ENCODE measurements at places on chromosomes 2 and 18. TPM values are rescaled to one million over a fixed set of nuclear protein-coding genes. Genes with fewer than 3 reads are reported as not detected.

The NXPH2 gene
- not detected for total RNA-seq

DNA sequence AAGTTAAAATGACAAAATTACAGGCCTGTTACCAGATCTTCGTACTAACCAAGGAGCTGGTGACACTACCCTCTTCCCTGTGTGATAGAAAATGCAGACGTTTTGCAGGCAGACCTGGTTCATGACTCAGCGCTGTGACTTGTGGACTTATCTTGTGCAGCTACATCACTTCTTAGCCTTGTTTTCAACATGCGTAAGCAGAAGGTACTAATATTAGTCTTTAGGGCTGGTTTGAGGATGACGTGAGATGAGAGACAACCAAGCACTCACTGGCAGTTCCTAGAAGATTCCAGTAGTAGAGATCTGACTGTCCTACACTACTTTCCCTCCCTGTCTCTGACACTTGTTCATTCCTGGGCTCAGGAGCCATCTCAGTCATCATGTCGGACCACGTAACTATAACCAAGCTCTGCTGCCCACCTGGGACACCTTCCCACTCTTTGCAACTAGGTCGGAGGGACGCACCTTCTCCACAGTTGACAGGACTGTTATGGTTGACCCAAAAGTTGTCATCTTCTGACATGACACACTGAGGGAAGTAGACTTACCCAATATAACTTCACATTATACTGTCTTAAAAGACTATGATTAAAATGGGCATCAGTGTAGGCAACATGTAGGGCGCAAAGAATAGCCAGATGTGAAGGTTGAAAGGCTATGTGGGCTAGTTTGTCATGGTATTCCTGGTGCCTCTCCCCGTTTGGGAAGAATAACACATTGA lies 64.8 kb downstream of the TNFRSF11A start:
- DNase-seq = no peak

The KRTCAP3 gene
- total RNA-seq = 0.51 TPM

- DNase-seq = peak; percentile 30
Measured at GRCh38 chr2:109210431-109211200, 81.6 kb downstream of the SH3RF3 start.

DNA sequence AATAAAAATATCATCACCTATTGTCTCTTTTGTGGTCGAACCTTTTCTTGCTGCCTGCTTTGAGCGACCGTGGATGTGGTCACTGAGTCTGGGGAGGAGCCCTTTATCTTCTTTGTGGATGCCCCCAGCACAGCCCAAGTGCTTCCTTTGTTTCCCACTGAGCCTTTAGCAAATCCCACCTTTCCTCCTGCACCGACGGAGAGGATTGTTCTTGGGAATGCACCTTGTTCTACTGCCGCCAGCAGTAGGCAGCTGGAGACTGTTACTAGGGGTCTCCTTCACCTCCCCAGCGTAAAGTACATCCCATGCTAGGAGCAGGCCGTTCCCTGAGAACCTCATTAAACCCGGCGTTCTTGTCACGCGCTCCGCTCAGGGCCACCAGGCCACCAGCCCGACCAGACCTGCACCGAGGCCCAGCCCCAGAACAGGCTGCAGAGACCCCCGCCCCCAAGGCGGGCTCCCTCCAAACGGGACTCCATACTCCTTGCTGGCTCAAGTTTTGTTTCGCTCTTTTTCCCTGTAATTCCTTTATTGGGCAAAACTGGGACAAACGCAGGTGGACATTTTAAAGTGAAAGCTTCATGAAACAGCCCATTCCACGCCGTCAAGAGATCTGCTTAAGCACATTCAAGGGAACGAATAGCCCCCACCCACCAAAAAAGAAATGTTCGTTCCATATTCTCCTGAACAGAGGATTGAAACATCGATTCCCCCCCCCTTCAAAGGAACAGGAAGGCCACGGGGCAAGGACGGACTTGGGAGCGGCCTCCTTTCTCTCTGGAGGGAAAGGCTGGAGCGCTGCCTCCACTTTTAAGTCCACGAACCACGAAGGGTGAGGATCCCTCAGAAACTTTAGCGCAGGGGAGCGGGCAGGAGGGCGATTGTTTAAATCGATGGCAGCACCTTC lies 1.1 kb upstream of the MAT2A start:
- DNase-seq = peak; percentile 74

The LRP2 gene
- 0.05 TPM for total RNA-seq

- DNase-seq = no peak
Measured at GRCh38 chr2:195450552-195451113, 206.4 kb upstream of the SLC39A10 start.

The MARS2 gene
- total RNA-seq = 9.4 TPM

The COL4A4 gene
- total RNA-seq = 0.05 TPM

The SAP130 gene
- total RNA-seq = 3.9 TPM

DNA sequence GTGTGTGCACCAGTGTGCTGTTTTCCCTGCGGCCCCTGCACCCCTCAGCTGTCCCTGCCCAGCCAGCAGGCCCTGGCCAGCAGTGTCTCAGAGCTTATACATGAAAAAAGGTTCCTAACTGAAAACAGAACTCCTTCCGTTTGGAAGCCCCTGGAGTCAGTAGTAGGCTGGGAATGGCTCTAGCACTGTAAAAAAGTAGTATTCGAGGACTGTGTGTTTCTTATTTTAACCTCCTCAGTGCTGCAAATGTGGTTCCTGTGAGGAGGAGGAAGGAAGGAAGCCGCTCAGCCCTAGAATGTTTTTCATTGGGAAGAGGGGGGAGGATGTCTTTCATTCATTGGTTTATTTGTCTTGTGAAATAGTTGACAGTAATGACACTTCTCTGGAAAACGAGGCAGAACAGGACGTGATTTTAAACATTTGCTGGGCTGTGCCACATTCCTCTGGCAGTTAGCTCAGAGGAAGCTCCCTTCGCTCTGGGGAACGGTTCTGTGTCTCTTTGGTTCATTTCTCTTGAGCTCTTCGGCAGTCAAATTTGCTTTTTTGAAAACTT lies 103.5 kb downstream of the SPTBN1 start:
- DNase-seq = peak; percentile 88

DNA sequence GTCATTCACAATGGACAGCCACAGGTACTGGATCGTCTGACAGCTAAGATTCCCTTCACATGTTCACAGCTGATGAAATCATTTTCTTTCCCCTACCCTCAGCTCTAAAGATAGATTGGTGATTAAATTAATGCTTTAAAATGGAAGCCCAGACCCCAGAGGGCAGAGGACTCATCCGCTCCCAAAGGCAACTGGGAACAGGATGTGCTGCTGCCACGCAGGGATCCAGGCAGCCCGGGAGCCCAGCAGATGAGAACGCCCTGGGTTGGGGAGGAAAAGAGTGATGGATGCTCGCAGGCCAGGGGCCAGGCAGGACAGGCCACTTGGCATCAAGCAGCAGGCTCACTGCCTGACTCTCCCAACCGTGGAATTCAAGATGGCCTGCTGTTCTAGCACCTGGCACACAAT lies 41.3 kb downstream of the HDHD2 start:
- DNase-seq = no peak

- DNase-seq = no peak
Measured at GRCh38 chr18:77505499-77505898, 255.9 kb downstream of the GALR1 start.

The IL36A gene
- not detected for total RNA-seq

DNA sequence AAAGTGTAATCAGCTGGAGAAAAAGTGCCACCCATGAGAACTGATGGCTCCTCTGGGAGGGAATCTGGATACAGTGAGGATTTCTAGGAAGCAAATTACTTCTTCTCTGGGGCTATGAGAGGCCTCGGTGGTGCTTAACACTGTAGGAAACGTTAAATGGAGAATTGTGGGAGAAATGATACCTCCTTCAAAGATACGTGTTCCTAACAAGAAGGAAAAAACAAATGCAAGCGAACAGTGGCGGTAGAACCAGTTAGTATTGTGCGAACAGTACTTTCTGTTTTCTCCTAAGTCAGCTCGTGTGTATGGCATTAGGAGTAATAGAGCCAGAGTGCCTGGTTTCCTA lies 587 bp upstream of the MTIF2 start:
- peak; percentile 13 for DNase-seq

The KANSL3 gene
- total RNA-seq = 27.7 TPM

DNA sequence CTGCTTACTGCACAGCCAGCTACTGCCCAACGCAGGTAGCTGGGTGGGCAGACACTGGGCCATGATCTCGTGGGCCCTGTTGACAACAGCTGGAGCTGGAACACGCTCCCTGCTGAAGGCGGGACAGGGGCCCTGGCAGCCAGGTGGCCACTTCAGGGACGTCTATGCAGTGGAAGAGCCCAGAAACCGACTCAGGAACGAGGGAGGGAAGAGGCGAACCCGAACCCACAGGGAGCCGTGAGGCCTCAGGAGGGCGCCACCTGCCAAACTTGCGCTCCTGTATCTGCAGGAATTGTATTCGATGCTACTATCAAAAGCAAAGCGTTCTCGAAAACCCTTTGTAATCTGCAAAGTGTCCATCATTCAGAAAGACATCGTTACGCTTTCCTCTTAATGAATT lies 198.4 kb downstream of the EIPR1 start:
- peak; percentile 12 for DNase-seq

GRCh38 chr18:75212751-75213090 lies 2.1 kb downstream of the TSHZ1 start:
- DNase-seq = no peak

GRCh38 chr2:96775160-96775559 lies 14.5 kb downstream of the CNNM4 start:
- no peak for DNase-seq

GRCh38 chr2:10978090-10978670 lies 66.4 kb downstream of the KCNF1 start:
- no peak for DNase-seq

The L3MBTL4 gene
- 5.9 TPM for total RNA-seq

The SLC11A1 gene
- total RNA-seq = 0.05 TPM

The NOSTRIN gene
- total RNA-seq = 4.5 TPM

The VWA3B gene
- total RNA-seq = not detected

DNA sequence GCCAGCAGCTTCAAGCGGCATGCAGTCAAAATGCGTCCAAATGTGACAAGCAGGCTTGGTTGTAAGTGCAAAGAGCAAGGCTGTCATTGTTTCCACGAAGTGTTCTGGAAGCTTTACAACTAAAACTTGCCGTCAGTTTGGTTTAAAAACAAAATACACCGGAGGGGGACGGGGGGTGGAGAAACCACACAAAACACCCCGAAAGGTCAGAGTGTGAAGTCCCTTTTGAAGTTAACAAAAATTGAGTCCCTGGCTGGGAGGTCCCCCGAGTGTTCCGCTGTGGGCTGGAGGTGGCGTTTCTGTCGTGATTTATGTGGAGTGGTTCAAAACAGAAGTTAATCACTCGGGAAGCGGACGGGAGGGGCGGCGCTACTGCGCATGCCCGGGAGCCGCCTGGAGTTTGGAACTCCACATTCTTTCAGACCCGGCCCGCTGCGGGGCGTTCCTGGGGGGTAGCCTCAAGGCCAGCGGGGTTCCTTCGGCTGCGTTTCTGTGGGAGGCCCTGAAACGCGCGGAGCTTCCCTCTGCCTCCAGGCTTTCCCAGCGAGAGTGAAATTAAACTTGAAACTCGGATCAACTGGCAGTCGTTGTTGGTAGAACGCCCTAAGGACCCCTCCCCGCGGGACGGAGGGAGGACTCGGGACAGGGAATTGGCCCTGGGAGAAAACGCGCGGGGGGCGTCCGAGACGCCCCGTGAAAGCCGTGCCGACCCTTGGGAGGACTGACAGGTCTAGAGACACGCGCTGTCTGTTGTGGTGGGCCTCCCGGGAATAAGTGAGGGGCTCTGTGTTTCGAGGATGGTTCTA lies 1.4 kb downstream of the TGIF1 start:
- peak; percentile 94 for DNase-seq

The GBX2 gene
- 1.1 TPM for total RNA-seq

The ANKRD12 gene
- total RNA-seq = 23.3 TPM

DNA sequence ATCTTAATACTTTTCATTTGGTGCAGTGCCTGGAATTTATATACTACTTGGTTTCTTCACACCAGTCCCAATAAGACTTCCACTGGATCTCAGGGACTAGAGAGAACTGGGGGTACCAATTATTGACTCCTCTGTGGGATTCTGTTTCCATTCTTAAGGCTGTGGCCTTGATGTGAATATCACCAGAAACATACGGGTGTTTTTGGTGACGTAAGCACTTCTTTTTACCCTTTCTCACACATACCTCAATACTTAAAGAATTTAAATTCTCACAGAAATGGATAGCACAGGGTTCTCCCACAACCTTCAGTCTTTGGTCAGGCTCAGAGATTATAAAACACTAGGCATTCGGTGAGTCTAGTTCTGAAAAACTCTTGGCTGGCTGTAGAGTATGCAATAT lies 84.1 kb downstream of the SUCLG1 start:
- DNase-seq = no peak

GRCh38 chr2:73952499-73953446 lies 26.1 kb downstream of the DGUOK start:
- peak; percentile 40 for DNase-seq

GRCh38 chr2:110713513-110714362 lies 18.6 kb upstream of the ACOXL start:
- no peak for DNase-seq

The OXER1 gene
- total RNA-seq = not detected

DNA sequence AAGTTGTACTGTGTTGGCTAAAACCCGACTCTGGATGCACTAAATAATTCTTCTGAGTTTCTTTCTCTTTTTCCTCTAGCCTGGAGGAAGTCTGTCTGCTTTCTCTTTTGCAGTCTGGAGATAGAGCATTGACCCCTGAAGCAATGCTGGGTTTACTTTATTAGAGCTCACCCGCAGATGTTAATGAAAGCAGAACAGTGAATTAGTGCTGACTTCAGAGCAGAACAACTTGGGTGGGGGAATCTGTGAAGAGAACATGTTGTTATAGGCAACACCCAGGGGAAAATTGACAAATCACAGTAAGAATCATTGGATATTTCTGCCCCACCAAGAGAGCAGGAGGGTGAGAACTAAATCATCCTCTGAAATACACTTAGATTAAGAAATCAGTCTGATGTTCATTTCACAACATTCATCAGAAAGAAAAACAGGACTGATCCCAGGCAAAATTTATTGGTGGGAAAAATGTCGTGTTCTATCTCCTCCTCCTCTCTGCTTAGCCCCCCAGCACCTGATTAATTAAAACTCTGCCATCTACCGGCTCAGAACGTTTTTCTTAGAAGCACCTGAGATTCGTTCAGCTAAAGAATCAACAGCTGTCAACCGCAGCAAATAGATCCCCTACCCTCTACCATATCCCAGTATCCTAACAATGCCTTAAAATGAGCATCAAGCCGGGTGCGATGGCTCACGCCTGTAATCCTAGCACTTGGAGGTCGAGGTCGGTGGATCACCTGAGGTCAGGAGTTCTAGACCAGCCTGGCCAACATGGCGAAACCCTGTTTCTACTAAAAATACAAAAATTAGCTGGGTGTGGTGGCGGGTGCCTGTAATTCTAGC lies 165.1 kb downstream of the FMNL2 start:
- DNase-seq = no peak

- no peak for DNase-seq
Measured at GRCh38 chr2:148479398-148479797, 165.2 kb upstream of the EPC2 start.

- DNase-seq = no peak
Measured at GRCh38 chr18:56469582-56469981, 168.8 kb downstream of the TXNL1 start.

The SERPINB4 gene
- total RNA-seq = not detected

The ACOXL gene
- not detected for total RNA-seq

The BIRC6 gene
- 217 TPM for total RNA-seq

- DNase-seq = no peak
Measured at GRCh38 chr2:133193544-133194361, 374.5 kb downstream of the NCKAP5 start.
